T-helper 22 cell (primary cell): ENCODE measurements at places on chromosomes 7 and 10.

GRCh38 chr7:2086229-2086628 lies 146.5 kb downstream of the MAD1L1 start:
- DNase-seq: no peak

GRCh38 chr10:89683883-89684282 lies 17.5 kb upstream of the KIF20B start:
- no peak for DNase-seq

DNA sequence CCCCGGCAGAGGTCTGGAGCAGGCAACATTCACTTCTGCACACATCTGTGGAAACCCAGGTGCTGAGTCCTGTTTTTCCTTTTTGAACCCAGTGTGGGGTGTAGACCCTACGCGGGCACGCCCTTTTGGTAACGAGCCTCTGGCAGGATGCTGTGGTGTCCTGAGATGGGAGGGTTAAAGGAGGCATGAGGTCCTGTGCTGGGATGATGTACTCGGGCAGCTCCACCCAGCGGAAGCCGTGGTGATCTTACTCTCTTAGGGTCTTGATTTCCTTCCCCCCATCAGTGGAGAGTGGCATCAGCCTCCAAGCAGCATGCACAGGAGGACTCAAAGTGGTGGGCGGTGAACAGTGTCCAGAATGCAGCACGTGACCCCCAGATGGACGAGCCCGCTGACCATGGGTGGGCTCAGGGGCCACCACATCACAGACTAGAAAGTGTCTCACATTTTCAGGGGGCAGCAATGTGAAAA lies 148.6 kb downstream of the DNAJB6 start:
- no peak for DNase-seq

DNA sequence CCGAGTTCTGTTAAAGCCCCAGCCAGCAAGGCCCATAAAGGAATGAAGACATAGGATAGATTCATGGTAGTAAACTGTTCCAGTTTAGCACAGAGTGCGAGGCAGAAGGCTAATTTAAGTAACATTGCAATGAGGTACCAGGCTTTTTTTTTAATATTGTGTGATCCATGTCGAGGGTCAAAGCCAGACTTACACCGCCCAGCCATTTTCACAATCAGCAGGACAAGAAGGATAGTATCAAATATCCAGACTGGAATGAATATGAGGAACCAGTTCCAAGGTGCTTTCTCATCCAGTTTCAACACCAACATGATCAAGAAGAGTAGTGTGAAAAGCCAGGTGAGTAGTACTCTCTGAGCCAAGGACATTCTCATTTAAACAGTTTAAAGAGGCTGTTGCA lies 4.2 kb downstream of the TMEM60 start:
- no peak for DNase-seq

- no peak for DNase-seq
Observed at GRCh38 chr10:104639590-104640338, 1.3 kb upstream of the SORCS3 start.
